ENCODE measurements at places on chromosomes 16 and 17.

DNA sequence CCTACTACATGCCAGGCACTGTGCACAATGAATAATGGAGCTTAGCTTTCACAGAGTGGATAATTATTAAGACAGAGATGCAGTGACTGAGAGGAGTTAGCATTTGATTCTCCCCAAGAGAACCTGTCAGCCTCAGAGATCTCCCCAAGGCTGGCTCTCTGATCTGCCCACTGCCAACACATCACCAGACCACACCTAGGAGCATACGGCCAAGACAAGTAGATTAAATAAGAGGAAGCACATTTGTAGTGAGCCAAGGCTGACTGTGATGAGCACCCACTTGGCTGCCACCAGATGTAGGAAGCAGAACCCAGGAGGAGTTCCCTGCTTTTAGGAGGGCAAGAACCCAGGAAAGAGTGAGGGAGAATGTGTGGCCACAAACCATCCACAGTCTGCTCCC lies 130.1 kb downstream of the SPACA3 start:
- DNase-seq: no peak

DNA sequence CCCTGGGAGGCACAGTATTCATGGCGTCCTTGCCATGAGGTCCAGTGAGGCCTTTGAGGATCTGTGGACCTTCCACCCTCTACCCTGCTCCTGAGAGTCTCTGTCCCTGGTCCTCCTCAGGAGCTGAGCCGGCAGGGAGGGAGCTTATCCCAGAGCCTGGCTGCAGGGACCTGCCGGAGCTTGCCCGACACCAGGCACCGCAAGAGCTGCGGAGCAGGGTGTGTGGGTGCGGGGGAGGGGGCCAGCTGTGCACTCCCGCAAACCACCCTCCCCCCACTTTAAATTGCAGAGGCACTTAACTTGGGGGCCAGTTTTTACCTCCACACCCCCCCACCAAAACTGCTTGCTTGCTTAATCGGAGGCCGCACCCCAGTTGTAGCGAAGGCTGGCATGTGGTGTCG lies 609 bp upstream of the ZNF750 start:
- no peak for DNase-seq

DNA sequence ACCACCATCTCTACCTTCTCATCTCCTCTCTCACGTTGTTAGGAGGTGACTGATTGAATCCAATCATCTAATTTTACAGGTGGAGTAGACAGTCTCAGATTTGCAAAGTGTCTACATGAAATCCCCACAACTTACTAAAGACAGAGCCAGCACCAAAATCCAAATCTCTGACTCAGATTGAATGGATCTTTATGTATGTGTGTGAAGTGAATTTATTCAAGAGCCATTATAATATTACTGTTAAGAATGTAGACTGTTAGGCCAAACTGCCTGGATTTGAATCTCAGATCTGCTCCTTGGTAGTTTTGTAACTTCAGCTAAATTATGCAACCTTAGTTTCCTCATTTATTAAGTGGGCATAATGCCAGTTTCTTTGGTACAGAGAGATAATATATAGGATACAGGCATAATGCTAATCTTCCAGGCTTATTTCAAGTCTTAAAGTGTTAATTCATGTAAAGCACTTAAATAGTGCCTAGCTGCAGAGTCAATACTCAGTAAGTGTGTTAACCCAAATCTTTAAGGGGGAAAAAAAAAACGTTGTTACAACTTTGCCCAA lies 12.7 kb downstream of the CNEP1R1 start:
- no peak for DNase-seq

DNA sequence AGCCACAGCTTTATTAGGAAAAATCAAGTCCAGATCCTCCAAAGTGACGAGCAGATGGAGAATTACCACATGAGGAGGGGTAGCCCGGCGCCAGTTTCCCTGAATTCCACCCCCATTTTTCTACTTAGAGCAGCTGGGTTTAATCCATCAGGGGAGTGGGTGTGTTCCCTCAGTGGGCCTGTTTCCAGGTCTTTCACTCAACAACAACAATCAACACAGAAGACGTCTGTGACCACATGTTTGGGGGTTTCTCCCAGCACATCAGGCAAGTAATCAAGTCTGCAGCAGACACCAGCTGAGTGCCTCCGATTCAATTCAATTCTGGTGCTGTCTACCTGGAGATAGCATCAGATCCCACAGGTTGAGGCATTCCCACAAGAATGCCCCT lies 6.8 kb downstream of the SLC6A2 start:
- DNase-seq: no peak

DNA sequence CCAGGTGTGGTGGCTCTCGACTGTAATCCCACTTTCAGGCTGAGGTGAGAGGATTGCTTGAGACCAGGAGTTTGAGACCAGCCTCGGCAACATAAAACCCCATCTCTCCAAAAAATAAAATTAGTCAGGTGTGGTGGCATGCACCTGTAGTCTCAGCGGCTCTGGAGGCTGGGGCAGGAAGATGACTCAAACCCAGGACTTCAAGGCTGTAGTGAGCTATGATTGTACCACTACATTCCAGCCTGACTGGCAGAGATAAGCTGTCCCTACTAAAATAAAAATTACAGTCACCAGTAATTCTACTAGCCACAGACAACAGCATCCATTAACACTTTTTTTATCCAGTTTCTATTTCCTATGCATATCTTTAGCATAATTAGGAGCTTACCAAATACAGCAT lies 176.3 kb downstream of the CPPED1 start:
- no peak for DNase-seq

DNA sequence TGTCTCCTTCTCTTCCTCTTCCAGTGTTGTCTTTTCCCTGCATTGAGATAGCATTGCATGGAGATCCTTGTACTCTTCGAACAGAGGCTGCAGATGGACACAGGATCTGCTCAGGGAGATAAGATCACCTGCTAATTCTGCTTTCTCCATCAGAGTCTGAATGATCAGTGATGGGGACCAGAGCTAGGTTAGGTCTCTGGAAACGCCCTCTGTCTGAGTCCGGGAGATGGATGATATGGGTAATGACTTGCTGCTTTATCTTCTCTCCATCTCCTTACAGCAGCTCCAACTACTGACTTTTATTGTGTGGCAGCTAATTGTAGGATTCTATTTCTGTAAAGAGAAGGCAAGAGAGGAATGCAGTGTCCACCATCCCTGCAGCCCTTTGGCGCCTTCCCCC lies 435.6 kb downstream of the WWOX start:
- DNase-seq: no peak

DNA sequence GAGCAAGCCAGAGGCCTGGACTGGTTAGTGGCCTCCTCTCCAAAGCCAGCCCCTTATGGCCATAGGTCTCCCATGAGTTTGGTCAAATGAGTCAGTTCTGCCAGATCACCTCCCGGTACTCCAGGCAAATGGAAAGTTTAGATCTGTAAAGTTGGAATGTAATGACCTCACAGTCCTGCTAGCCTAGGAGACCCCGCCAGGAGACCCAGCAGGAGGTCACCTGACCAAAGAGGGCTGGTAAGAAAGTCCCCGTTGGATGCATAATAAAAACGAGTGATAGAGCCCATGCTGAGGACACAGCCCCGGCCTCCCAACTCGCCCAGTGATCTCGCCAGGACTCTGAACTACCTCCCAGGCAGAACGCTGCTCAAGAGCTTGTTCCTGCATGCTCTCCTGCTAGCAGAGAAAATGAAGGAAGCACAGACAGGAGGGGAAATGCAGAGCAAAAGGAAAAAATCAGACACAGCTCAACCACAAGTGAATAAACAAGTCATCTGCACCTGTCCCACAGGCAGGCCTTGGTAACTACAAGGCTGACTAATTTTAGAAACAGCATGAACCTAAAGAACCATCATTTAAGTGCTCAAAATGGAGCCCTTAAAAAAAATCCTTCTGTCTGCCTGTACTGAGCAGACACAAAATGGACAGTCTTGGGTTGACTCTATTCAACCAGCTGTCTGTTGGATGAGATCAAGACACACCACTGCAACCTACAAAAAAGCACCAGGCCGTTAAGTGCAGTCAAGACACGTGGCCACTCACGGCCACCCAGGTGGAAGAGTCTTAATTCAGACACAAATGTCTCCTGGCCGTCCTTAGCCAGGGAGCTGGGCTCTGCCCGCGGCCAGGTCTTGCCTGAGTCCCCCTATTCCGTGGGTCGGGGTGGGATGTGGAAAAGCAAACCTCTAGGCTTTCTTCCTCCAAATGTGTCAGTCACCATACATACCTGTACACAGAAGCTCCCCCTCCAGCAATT lies 9.2 kb downstream of the CDIP1 start:
- no peak for DNase-seq

DNA sequence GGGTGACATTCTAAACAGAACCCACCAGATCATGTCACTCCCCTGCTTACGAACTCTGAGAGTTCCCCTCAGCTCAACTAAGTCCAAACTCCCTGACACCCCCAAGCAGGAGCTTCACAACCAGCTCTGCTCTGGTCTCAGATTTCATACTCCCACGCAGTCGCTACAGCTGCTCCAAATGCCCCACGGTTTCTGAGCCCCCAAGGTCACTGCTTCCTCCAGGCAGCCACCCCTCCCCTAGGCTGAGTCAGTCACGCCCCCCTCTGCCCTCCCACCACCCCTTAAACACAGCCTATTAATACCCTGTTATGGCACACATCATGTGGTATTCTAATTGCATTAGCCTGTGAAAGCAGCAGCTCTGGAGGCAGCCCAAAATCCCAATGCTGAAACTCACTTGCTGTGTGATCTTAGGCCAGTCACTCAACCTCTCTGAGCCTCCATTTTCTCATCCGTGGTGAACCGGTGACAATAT lies 51.5 kb downstream of the GSG1L start:
- no peak for DNase-seq

- no peak for DNase-seq
Observed at GRCh38 chr16:66474750-66475199, 47.7 kb downstream of the BEAN1 start.

DNA sequence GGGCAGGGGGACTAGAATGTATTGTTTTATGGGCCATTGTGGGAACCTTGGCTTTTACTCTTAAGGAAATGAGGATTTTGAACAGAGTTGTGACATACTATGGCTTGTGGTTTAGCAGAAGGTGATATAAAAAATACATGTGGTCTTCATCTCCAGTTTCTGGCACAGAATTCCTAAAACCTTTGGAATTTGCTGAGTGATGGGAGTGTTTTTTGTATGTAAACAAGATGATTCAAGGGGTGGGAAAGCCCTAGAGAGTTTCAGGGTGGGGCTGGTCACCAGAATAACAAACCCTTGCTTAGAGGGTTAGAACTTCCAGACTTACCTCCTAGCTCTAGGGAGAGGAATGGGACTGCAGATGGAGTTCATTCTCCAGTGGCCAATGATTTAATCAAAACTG lies 316.1 kb downstream of the PHKB start:
- no peak for DNase-seq

- DNase-seq: no peak
Observed at GRCh38 chr17:59010026-59010425, 96.7 kb downstream of the TRIM37 start.

Measured in breast epithelium (tissue), 4 donors.